ENCODE measurements at places on chromosomes 5 and 9. TPM values are rescaled to one million over a fixed set of nuclear protein-coding genes. Genes with fewer than 3 reads are reported as not detected.

- DNase-seq = no peak
Measured at GRCh38 chr5:36040651-36041536, 25.8 kb downstream of the UGT3A2 start.

DNA sequence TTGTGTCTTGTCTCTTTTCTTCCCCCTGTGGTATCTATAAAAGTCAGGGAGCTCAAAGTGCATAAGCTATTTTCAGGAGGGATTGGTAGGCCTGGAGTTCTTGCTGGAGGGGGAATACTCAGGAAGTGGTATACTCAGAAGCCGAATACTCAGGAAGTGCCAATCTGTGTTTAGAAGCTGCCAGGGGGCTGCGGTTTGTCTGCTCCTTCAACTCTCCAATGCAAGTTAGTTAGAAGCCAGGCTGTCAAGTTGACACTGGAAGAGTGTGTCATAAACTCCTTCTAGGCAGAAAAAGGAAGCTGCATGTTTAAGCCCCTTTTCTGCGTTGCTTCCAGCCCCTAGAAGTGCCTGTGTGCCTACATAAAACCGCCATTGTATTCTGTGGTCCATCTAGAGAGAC lies 366.5 kb downstream of the TAF11L14 start:
- DNase-seq = no peak

DNA sequence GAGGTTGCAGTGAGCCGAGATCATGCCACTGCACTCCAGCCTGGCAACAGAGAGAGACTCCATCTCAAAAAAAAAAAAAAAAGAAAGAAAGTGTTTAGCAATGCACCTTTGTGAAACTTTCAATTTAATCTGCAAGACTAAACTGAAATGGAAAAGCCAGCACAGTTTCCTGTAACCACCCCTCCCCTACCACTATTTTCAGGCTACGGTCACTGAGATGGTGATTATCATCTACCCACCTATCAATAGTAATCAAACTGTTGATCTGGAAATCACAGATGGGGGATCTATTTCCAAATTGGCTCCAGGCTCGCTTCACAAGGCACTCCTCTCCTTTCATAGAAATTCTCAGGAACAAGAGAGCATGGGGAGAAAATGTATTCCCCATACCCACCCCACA lies 30.6 kb upstream of the IL7R start:
- no peak for DNase-seq

- no peak for DNase-seq
Measured at GRCh38 chr5:96476654-96477053, 43.6 kb upstream of the PCSK1 start.

DNA sequence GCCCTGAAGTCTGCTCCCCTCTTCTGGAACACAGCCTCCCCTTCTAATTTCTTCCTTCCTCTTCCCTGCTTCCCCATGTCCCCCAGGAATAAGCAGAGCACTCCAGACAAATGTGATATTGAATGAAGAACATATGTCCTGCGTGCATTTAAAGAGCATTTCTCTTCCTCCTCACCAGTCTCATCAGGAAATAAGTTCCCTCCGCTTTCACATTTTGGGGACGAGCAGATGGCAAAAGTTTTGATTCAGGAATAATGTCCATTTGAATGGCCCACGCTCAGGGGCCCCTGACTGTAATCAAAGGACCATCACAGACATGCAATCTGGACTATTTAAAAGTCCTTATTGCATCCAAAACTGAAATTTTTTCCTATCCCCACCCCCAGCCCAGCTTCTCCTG lies 316.1 kb downstream of the CDK5RAP2 start:
- no peak for DNase-seq

DNA sequence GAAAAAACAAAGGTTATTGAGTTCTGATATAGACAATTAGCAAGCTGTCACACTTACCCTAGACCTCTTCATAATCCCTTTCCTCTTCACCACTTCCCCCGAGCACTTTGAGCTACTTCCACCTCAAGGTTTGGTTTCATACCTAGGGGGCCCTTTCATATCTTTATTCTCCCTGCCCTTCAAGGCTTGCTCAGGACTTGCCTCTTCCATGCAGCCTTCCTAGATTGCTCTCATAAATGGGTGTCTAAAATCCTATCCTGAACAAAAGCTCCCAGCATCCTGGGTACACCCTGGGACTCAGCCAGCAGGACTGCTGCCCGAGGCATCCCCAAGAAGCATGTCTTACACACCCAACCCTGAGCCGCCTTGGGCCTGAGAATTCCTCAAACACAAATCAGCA lies 157.3 kb downstream of the C5orf15 start:
- DNase-seq = no peak

DNA sequence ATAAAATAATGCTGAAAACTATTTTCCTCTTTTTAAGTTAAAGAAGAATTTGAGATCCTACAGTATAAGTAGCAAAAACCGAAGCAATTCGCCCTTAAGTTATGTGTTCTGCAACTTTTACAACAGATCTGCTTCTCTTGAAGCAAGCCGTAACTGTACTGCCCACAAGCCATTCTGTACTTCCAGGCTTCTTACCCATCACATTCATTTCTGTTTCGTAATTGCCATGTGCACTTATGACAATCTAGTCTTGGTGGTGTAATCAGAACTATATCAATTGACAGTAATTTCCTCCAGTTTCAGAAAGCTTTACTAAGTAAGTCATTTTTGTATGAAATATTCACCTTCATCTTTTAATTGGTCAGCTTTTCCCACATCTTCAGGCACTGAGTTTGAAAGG lies 13.8 kb downstream of the SGTB start:
- DNase-seq = no peak

GRCh38 chr9:28134446-28134976 lies 561.2 kb upstream of the C9orf72 start:
- no peak for DNase-seq

DNA sequence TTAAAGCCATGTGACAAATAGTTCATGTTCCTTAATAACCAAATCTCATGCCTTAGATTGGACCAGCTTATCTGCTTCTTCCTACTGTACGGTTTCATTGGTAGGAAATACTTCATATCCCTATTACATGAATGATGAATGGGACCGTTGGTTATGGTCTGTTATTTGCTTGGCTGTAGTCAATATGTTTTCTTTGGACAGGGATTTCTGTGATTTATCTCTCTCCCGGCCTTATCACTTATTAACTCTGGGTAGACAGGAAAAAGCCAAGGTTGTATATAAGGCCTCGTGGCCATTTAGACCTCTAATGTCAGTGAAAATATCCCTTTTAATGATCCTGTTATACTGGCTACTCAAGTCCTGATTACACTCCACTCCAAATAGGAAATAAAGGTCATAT lies 330.6 kb downstream of the EBF1 start:
- DNase-seq = no peak

- peak; percentile 93 for DNase-seq
Measured at GRCh38 chr5:157384971-157385709, 74.9 kb upstream of the NIPAL4 start.

SPINK13 gene
- polyA plus RNA-seq = not detected

DNA sequence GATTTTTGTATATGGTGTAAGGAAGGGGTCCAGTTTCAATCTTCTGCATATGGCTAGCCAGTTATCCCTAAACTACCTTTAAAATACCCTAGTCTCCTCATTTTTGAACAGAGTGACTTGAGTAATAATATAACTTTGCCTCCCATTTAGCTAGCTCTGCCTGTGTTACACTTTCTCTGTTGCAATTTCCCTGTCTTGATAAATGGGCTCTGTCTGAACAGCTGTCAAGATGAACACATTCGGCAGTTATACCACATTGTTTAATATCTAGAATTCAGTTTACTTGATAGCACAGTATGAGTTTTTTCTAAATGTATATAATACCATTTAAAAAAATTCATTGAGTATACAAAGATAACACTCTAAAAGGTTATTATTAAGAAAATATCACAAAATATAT lies 562.9 kb upstream of the FTMT start:
- no peak for DNase-seq

MORN5 gene
- polyA plus RNA-seq = not detected

GRCh38 chr9:2967766-2968165 lies 123.9 kb upstream of the PUM3 start:
- no peak for DNase-seq

GRCh38 chr9:38432922-38433510 lies 8.8 kb upstream of the IGFBPL1 start:
- peak; percentile 34 for DNase-seq

DPYSL3 gene
- polyA plus RNA-seq = 19.3 TPM

GRCh38 chr9:4464911-4465513 lies 25.3 kb upstream of the SLC1A1 start:
- DNase-seq = no peak

PCDHGA1 gene
- 0.33 TPM for polyA plus RNA-seq

GRCh38 chr5:133914434-133914833 lies 54.0 kb downstream of the C5orf15 start:
- DNase-seq = no peak

PIP5K1B gene
- not detected for polyA plus RNA-seq

PTPRD gene
- 0.36 TPM for polyA plus RNA-seq
